ENCODE measurements at places on chromosomes 12 and 14.

GRCh38 chr14:59046746-59047145 lies 141.7 kb upstream of the DAAM1 start:
- no peak for DNase-seq

- DNase-seq = no peak
These were observed 111.4 kb downstream of the EPS8 start for GRCh38 chr12:15677726-15678201.

GRCh38 chr12:106031761-106032622 lies 106.8 kb downstream of the NUAK1 start:
- no peak for DNase-seq

DNA sequence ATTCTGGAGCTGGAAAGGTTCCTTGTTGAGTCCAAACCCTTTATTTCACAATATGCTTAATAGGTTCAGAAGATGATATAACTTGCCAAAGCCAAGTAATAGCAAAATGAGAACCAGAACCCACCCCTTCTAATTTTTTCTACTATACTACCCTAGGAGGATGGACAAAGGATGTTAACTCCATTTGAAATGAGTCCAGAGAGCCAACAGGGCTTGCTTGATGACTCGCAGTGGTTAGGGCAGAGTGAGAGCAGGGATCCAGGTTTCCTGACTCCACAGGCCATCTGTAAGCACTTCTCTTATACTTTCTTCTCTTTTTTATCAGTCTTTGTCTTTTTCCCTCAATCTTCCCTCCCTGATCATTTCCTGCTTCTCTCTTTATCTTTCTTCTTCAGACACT lies 668.1 kb downstream of the MED13L start:
- no peak for DNase-seq

DNA sequence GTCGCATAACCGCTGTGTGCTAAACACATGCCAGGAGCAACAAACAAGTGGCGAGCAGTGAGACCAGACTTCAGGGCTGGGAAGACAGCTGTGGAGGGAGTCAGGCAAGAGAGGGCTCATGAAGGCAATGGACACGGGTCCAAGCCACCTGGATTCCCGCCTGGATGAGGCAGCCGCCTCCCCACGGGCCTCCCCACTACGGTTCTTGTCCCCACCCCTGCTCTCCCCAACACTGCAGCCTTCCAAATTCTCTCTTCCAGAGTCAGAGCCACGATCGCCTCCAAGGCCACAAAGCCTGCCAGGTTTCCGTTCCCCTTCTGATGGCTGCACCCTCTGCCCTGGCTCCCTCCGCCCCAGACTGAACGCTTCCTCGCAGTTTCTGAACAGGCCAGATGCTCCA lies 36.1 kb upstream of the PIWIL1 start:
- DNase-seq = no peak

- DNase-seq = no peak
These were observed 77.5 kb downstream of the LIN7A start for GRCh38 chr12:80860206-80860605.

DNA sequence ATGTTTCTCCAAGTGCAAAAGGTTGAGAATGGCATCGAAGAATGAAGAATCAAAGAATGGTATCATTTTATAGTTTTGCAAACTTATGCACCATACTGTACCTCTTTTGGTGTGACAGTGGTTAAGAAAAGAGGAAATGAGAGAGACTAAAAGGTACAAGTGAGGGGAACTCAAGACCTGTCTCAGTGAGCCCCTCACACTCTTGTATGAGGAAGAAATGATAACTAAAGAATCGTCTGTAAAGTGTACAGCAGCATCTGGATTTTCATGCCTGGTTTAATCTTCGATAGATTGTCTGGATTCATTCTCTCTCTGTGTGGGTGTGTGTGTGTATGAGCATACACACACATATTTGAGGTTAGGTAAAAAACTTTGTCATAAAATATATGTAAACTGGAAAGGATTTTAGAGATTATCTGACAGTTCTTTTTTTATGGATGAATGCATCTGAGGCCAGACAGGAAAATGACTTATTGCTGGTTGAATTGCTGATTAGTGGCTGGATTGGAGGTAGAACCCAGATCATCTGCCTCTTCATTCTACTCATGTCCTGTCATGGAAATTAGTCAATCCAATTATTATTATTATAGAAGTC lies 16.0 kb upstream of the SLC38A2 start:
- no peak for DNase-seq

DNA sequence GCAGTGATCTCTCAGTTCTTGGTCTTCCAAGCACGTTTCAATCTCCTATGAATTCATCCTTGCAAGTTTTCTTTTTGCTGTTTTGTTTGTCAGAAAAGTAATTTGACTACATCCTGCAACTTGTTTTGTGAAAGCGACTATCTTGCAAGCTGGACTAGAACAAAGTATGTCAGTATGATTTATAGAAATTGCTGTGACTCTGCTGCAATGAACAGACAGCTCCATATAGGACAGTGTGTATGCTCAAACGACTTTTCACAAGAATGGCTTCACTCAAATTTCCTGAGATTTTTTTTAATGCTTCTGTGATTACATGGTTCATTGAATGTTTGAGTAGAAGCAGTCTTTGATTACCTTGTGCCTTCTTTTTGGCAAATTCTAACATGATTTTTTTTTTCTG lies 123.5 kb upstream of the TRHDE start:
- DNase-seq = no peak

DNA sequence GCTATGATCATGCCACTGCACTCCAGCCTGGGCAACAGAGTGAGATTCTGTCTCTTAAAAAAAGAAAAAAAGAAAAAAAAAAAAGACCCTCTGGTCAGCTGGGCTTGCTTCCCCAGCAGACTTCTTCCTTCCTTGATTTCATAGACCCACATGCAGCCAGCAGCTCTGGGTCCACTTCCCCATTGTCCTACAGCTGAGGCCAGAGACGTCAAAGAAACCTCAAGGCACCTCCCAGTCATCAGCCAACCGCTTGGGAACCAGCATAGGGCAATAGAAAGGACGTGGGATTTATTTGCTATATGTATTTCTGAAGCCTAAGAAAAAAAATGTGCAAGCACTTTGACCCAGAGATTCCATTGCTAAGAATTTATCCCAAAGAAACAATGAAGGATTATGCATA lies 35.4 kb upstream of the SPPL3 start:
- no peak for DNase-seq

- no peak for DNase-seq
These were observed 382.0 kb downstream of the GXYLT1 start for GRCh38 chr12:41762691-41763090.

- no peak for DNase-seq
These were observed 74.3 kb downstream of the TRHDE start for GRCh38 chr12:72346363-72346944.

DNA sequence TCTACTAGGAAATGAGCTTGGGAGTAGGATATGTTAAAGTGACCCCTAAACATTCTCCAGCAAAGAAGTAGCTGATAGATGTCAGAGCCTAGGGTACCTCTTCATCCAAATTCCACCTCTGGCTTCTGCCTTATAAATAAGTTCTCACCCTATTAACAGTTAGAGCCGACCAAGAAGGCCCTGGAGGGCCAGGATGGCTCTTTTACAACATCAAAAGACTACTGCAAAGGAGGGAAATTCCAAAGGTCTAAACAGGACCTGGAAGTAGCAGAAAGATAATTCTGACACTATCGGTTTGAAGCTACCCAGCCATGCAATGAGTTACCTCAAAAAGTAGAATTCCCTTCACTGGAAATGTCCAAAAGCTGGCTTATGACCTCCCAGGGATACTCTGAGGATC lies 90.0 kb downstream of the PPM1H start:
- no peak for DNase-seq

DNA sequence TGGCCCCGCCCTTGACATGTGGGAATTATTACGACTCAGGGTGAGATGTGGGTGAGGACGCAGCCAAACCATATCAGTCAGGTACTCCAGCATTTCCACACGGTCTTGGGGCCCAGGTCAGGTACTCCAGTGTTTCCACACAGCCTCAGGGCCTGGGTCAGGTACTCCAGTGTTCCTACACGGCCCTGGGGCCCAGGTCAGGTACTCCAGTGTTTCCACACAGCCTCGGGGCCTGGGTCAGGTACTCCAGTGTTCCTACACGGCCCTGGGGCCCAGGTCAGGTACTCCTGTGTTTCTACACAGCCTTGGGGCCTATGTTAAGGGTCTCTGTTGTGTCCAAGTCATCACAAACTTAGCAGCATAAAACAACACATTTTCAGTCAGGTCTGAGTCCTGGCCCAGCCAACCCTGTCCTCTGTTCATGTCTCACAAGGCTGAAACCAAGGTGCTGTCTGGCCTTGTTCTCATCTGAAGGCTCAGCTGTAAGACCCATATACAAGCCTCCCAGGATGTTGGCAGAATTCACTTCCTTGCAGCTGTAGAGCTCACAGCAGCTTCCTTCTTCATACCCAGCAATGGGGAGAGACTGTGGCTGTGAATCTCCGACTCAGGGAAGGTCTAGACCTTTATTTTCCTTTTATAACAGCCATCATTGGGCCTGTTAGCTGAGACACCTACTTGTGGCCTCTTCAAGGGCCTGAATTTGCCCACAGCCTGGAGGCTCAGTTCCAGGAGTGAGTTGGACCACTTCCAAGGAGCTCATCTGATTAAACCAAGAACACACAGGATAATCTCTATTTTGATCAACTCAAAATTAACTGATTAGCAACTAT lies 107.6 kb upstream of the SFSWAP start:
- DNase-seq = no peak

- no peak for DNase-seq
These were observed 305.6 kb upstream of the DIO3 start for GRCh38 chr14:101255765-101256125.

DNA sequence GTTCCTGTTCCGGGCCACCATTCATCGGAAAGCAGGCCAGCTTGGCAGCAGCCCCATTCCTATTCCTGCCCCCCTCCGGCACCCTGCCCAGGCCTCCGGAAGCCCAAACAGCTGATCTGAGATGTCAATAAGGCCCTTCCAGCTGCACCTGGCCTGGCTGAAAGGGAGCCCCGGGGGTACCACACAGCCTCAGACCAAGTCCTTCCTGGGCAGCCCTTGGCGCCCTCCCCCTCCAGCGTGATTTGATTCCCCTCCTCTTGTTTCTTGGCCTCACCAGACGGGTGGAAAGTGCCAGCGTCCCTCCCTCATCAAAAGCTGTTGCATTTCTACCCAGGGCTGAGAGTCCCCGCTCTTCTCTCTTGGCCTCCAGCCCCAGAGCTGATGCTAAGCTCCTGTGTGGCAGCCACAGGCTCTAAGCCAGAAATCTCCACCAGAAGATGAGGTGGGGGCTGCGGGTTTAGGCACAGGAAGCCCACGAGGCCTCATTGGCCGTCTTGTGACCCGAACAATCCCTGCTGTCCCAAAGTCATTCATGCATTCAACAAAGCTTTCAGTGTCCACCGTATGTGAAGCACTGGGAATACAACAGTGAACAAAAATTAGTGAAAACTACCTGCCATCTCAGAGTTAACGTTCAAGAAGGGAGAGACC lies 215.4 kb downstream of the SLC41A2 start:
- no peak for DNase-seq

DNA sequence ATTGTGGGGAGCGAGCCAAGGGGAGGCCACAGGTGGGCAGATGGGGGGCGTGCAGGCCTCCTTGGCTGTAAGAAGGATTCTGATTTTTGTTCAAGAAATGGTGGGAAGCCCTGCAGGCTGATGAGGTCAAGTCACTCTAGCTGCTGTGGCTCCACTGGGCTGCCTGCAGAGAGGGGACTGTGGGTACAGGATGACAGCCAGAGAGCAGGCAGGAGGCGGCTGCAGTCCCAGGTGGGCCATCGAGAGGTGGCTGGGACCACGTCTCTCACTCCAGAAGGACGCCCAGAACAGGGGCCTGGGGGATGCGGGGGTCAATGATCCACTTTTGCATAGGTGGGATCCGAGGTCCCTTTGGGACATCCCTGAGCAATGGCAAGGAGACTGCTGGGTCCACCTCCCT lies 9.1 kb downstream of the NCOR2 start:
- DNase-seq = no peak

DNA sequence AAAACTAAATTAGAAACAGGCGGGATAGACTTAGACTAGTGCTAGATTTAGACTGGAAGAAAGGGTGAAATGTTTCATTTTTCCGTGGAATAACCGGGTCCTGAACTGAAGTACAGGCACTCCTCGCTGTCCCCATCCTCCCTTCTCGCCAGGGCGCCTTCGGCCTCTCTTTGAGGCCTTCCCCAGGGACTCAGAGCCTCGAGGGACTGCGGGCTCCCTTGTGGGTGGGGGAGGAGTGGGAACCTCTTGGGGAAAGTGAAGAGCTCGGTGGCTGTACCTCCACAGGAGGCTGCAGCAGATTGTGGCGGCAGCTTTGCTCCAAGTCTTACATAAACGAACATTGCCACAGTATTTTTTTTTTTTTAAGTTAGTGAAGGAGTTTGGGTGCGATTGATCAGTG lies 1988.8 kb upstream of the FLRT2 start:
- DNase-seq = no peak

DNA sequence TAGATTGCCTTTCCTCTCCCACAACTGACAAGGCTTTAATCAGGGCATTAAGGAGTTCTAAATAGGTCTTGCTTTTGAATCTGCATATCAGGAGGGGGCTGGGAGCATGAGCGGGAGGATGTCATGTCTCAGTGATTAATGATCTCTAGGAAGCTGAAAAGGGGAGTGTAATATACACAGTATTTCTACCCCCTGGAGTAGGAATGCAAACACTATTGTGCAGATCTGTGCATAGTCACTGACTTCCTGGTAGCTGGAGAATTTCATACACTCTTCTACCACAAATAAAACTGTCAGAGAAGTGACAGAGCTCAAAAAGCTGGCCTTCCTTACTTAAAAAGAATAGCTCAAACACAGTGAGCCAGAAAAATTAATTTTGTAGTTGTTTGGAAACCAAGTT lies 65.8 kb downstream of the RIC8B start:
- no peak for DNase-seq

DNA sequence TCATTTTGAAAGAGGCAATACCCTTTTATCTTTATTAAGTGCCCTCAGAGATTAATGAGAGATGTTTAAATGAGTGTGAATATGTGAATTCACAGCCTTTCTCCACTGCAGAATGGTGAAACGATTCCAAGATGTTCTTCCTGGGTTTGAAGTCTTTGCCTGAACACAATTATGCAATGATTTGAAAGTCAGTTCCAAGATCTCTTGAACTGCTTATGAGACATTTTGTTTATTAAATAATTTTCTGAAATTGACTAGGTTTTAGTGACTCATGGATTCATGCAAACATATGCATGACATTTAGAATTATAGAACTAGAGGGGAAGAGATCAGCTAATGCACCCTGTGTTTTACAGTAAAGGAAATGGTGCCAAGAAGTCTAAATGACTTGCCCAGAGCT lies 118.1 kb upstream of the SLC38A2 start:
- no peak for DNase-seq

DNA sequence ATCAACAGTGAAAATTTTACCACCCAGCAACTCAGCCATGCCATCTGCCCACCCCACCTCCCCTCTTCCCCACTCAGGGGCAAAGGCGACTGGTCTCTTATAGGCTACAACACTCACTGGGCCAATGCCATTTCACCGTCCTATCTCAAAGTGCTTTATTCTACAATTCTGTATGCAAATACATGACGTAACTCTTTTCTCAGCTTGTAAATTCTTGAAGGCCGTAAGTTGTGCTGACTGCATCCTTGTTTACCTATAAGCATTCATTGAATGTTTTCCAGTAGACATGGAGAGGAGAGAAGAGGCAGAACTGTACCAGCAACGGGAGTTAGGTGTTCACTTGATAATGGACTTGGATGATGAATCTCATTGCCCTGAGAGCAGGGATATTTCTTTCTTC lies 15.6 kb downstream of the BCL2L14 start:
- DNase-seq = no peak

GRCh38 chr12:84079626-84080025 lies 833.0 kb downstream of the SLC6A15 start:
- no peak for DNase-seq

GRCh38 chr12:42128327-42128726 lies 16.3 kb downstream of the GXYLT1 start:
- no peak for DNase-seq

Data from stimulated activated CD8-positive, alpha-beta memory T cell treated with anti-CD3 and anti-CD28 coated beads, Interleukin-2, amount 100 ng/mL, for 1 hour (primary cell).